ENCODE measurements at places on chromosomes 1 and 21. TPM values are rescaled to one million over a fixed set of nuclear protein-coding genes. Genes with fewer than 3 reads are reported as not detected.

DNA sequence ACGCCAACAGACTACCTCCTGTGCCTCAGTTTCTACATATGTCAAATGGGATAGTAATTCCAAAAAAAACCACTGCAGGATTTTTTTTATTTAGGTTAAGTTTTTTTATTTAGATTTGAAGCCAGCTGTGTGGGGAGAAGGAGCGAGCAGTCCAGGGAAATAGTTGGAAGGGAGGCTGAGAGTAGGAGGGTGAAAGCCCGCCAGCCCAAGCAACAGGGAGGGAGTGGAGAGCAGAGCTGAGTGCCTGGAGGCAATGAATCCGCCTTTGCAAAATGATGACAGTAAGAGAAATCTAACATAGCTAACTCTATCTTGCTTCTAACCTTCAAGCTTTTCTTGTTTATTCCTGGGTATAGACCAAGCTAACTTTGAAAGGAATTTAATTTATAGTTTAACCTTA lies 15.6 kb upstream of the C1orf198 start:
- H3K27ac ChIP-seq: no peak overlapping the region
- no peak for DNase-seq
- no peaks in the 10 kb centered on the region for H3K36me3 ChIP-seq
- H3K4me3 ChIP-seq: no peak overlapping the region
- no peaks in the 10 kb centered on the region for H3K4me1 ChIP-seq

GRCh38 chr1:44759077-44759476 lies 16.3 kb upstream of the RPS8 start:
- H3K4me1 ChIP-seq: peaks cover 8% of the 10 kb centered on the region
- no peaks in the 10 kb centered on the region for H3K27me3 ChIP-seq
- H3K27ac ChIP-seq: no peak overlapping the region
- no peak overlapping the region for H3K4me3 ChIP-seq
- DNase-seq: no peak

Gene XPR1
- total RNA-seq: 19.9 TPM

Gene IQGAP3
- 19.7 TPM for total RNA-seq

DNA sequence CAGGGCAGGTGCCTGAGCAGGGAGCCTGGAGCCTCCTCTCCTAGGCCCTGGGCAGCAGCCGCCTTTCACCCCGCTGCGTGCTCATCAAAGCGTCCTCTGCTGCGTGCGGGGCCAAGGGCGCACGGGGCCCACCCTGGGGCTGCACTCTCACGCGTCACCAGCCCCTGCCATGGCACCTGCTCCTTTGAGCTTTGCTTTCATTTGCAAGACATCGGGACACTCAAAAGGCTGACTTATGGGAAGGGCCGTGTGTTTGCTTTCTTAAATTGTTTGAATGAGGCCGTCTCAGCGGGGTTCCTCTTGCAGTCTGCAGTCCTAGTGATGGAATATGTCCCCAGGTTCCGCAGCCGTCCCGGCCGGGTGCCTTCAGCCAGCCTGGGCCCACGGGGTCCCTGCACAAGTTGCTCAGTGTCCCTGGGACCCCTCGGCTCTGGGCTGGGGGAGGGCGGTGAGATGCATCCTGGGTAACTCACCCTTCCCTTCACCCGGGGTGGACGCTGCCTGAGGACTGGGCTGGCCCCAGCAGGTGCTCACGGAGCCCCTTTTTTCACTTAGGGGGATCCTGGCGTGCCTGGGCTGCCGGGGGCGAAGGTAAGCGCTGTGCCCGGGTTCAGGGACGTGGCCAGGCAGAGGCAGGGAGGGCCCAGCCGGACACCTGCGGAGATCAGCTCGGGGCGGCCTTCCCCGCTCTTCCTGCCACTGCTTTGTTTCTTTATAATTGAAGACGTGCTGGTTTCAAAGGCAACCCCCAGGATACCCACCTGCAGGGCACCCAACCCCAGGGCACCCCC lies 53.1 kb downstream of the SLC19A1 start:
- peaks cover 2% of the 10 kb centered on the region for H3K4me1 ChIP-seq
- no peaks in the 10 kb centered on the region for H3K27me3 ChIP-seq
- DNase-seq: no peak
- H3K4me3 ChIP-seq: no peak overlapping the region
- H3K27ac ChIP-seq: no peak overlapping the region

Gene KRTAP19-3
- not detected for total RNA-seq

DNA sequence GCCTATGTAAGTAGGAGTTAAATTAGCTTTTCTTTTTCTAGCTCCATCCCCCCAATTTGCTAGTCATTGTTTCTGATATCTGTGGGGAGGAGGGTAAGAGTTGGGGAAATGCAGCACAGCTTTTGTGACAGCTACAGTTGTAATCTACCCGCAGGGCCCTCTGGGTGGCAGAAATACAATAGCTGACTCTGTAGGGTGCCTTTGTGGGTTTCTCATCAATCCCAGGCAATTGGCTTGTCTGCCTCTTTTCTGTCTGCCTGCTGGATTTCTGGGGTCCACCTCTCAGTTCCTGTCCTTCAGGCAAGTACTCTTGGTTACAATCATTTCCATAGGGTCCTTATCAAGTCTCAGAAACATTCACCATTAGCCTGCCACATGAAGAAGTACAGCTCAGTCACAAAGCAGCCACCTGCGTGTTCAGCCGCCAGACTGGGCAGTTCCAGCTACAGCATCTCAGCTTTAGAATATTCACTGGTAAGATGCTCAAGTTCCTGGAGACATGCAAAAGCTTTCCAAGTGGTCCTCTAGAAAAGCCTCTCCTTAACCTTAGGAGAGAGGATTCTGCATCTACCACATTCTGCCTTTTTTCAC lies 19.2 kb upstream of the SLC44A5 start:
- DNase-seq: no peak
- no peaks in the 10 kb centered on the region for H3K36me3 ChIP-seq
- H3K4me3 ChIP-seq: no peak overlapping the region
- peaks cover 14% of the 10 kb centered on the region for H3K27me3 ChIP-seq
- H3K27ac ChIP-seq: no peak overlapping the region

Gene CFHR2
- total RNA-seq: not detected

Gene DPT
- not detected for total RNA-seq

DNA sequence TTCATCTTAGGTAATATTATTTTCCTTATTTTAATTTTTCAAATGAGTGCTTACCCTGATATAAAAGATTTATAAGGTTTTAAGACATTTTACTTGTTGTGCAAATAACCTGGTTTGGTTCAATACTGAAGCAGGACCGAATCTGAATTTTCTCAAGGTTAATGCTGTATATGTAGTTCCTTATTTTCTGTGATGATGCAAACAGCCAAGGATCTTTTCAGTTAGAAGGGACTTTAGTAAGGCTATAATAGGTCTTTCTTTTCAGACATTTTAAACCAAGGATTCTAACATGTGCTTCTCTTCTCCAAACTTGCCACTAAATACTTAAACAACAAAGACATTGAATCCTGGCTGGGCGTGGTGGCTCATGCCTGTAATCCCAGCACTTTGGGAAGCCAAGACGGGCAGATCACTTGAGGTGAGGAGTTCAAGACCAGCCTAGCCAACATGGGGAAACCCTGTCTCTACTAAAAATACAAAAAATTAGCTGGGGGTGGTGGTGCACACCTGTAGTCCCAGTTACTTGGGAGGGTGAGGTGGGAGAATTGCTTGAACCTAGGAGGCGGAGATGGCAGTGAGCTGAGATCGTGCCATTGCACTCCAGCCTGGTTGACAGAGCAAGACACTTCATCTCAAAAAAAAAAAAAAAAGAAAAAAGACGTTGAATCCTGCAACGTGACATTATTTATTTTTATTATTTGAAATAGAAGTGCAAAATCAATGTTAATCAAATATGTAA lies 3.2 kb upstream of the ARPC5 start:
- no peak overlapping the region for H3K27ac ChIP-seq
- no peak for DNase-seq
- H3K27me3 ChIP-seq: peaks cover 20% of the 10 kb centered on the region
- H3K4me1 ChIP-seq: peaks cover 15% of the 10 kb centered on the region

Gene AMIGO1
- total RNA-seq: 1.3 TPM

DNA sequence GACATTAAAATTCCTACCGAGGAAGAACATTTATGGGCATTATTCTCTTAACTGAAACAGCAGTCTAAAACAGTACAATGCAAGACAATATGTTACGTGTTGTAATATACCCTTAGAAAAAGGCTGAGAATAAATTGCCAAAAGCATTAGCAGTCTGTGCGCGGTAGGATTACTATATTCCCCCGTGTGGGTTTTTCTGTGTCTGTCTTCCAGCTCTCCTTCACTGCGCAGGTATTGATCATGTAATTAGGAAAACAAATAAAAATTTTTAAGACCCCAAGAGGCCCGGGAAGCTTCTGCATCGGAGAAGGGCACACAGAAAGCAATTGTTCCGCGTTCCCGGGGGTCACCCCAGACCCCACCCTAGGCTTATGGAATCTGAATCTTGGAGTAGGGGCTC lies 68.8 kb downstream of the FBXO2 start:
- H3K4me1 ChIP-seq: no peaks in the 10 kb centered on the region
- peaks cover 14% of the 10 kb centered on the region for H3K27me3 ChIP-seq
- H3K36me3 ChIP-seq: no peaks in the 10 kb centered on the region
- no peak for DNase-seq
- no peak overlapping the region for H3K4me3 ChIP-seq

Gene GJA9
- not detected for total RNA-seq

Gene LRRC38
- not detected for total RNA-seq

- peaks cover 71% of the 10 kb centered on the region for H3K27me3 ChIP-seq
- peaks cover 54% of the 10 kb centered on the region for H3K4me1 ChIP-seq
- no peak overlapping the region for H3K4me3 ChIP-seq
- no peak overlapping the region for H3K27ac ChIP-seq
Measured at GRCh38 chr1:25673456-25673855, 56.9 kb downstream of the MAN1C1 start.

- no peak overlapping the region for H3K27ac ChIP-seq
- H3K27me3 ChIP-seq: peaks cover 58% of the 10 kb centered on the region
- H3K36me3 ChIP-seq: no peaks in the 10 kb centered on the region
- no peak for DNase-seq
Measured at GRCh38 chr1:46539972-46540371, 11.5 kb downstream of the KNCN start.

DNA sequence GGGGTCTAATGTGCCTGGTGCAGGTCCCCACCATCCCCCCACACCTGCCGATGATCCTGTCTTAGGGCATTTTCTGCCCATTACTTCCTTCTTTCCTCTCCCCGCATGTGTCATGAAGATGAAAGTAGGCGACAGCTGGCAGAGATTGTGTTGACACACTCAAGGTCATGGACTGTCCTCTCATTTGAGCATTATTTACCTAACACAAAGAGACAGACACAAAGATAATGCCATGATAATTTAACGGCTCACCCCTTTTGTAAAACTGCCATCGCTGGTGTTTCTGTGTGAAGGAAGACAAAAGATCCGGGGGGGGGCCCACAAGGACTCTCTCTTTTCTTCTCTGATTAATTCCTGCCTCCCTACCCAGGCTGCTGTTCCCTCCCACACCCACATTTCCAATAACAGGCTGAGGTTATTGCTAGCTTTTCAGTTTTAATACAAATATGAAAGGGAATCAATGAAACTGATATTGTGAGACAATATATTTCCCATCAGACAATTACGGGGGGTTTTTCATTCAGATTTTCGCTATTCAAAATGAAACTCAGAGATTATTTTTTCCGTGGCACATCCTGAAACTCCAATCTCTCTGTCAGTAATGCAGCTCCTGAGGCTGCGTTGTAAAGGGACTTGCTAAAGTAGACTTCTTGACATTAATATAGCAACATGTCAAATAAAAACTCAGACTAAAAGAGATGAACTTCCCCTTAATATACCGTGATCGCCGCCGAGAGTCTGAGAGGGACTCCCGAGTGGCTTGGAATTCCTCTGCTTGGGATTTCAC lies 561.1 kb downstream of the NPHP4 start:
- H3K36me3 ChIP-seq: no peaks in the 10 kb centered on the region
- peaks cover 13% of the 10 kb centered on the region for H3K27me3 ChIP-seq
- H3K4me3 ChIP-seq: no peak overlapping the region

Gene MATN1
- total RNA-seq: not detected

Gene LCE3C
- not detected for total RNA-seq

DNA sequence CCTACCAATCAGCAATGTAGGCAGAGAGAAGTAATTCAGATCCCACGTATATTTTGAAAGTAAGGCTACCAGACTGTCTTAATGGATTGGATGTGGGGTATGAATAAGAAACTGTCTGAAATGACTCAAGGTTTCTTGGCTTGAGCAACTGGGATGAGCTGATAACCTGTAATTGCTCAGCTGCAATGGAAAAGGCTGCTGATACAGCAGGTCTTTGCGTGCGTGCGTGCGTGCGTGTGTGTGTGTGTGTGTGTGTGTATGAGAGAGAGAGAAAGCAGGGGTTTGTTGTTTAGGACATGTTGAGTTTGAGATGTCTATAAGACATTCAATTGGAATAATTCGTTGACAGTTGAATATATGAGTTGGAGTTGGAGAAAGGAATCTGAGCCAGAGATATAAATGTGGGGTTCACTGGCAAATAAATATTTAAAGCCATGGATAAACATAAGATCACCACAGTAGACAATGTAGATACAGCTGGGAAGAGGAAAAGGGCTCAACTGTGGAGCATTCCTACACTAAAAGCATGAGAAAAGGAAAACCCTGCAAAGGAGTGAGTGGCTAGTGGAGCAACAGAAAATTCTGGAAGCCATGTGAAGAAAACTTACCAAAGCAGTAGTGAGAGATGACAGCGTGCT lies 72.9 kb downstream of the UCHL5 start:
- H3K27me3 ChIP-seq: no peaks in the 10 kb centered on the region
- H3K4me3 ChIP-seq: no peak overlapping the region
- H3K36me3 ChIP-seq: peaks cover 5% of the 10 kb centered on the region
- H3K4me1 ChIP-seq: peaks cover 32% of the 10 kb centered on the region

GRCh38 chr1:225896937-225897549 lies 8.1 kb upstream of the LEFTY1 start:
- peak overlapping the region; percentile 64 for H3K27ac ChIP-seq
- H3K4me1 ChIP-seq: peaks cover 36% of the 10 kb centered on the region
- H3K4me3 ChIP-seq: peak overlapping the region; percentile 12
- peak; percentile 83 for DNase-seq

GRCh38 chr1:25615172-25615541 lies 1.4 kb upstream of the MAN1C1 start:
- no peak for DNase-seq
- H3K27ac ChIP-seq: no peak overlapping the region
- peaks cover 40% of the 10 kb centered on the region for H3K4me1 ChIP-seq
- peaks cover 2% of the 10 kb centered on the region for H3K36me3 ChIP-seq
- peaks cover 57% of the 10 kb centered on the region for H3K27me3 ChIP-seq

DNA sequence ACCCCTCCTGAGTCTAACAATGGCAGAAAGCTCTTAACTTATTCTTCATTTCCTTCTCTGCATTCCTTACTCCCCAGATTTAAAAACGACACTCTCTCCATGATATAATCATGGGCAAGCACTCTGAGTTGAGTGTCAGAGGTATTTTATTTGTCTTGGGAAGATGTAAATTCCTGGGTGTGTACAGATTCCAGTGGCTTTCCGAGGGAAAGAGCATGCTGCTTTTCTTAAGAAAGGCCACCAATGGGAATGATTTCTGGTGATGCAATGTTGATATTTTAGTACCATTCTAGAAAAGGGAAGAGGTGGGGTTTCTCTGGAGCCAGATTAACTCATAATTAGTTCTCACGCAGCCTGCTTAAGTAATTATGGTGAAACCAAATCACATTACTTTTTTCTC lies 47.8 kb upstream of the BTG3 start:
- H3K27ac ChIP-seq: no peak overlapping the region
- no peak for DNase-seq

All from activated CD4-positive, alpha-beta memory T cell treated with anti-CD3 and anti-CD28 coated beads, Interleukin-2, amount 10 ng/mL, durations not matched to agents 7 days and 5 days (primary cell).